AG04450 (cell line): ENCODE measurements at places on chromosomes 4 and X. TPM values are rescaled to one million over a fixed set of nuclear protein-coding genes. Genes with fewer than 3 reads are reported as not detected.

GRCh38 chr4:179836179-179837075, 2394.2 kb upstream of the AGA start:
- DNase-seq: no peak

PLP1 gene
- polyA plus RNA-seq: 0.41 and 0.47 TPM in 2 replicates

DNA sequence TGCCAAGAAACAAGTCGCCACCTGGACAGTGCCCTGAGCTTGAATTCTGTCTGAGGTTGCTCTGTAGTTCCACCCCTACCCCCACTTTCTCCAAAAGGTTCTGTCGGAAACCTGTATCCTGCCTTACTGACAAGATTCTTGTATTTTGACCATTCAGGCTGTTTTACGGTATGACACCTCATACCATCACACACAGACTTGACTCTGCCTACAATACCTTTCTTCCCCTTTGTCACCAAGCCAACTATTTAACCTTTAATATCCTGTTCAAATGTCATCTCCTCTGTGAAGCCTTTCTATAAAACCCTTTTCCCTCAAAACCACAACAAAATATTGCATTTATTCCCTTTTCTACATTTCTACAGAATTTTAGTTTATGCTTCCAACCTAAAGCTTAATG, 161.9 kb downstream of the VSIG4 start:
- DNase-seq: no peak

ATP6AP2 gene
- polyA plus RNA-seq: 346 and 379 TPM in 2 replicates

GRCh38 chr4:1154523-1155182, 17.7 kb downstream of the SPON2 start:
- peak; percentile 15 for DNase-seq

CENPC gene
- 5.2 and 8.0 TPM in 2 replicates for polyA plus RNA-seq

DNA sequence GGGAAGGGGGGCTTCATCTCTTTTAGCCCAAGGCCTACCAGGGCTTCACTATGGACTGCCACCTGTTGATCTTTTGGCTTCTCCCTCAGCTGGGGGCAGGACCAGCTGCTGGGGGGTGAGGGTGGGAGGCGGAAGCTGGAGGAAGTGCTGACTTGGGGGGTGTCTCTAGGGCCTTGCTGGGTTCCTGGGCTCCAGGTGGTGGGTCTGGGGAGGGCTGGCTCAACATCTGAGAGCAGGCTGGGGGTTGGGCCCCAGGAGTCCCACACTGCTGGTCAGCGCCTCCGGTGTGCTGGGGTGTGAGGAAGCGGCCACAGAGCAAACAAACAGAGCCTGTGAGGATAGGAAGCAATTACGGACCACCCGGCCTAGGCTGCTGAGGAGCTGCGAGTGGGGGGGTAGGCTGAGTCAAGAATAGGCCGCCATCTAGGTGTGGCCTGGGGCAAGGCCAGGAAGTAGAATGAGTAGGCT, 85.7 kb downstream of the EFNB1 start:
- DNase-seq: no peak

GRCh38 chrX:9611436-9612145, 146.7 kb downstream of the TBL1X start:
- DNase-seq: no peak

- DNase-seq: no peak
Observed at GRCh38 chr4:159632031-159632430, 529.2 kb downstream of the RAPGEF2 start.

AKAP4 gene
- polyA plus RNA-seq: not detected in 2 replicates

DNA sequence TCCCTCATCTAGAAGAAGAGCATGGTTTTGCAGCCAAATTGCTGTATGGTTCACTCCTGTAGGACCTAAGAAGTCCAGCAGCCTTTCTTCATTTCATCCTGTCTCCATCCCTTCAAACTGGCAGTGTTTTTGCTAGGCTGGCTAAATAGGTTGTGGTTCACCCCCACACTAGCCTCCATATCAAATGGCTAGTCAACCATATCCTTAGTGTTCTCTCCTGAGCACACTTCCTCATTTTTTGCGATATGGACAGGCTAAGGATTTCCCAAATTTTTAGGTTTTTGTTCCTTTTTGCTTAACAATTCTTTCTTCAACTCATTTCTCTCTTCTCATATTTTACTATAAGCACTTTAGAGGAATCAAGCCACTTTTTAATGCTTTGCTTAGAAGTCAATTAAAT, 98.8 kb upstream of the NOCT start:
- DNase-seq: no peak

GRCh38 chr4:183670251-183670650, 11.2 kb downstream of the TRAPPC11 start:
- no peak for DNase-seq

DNA sequence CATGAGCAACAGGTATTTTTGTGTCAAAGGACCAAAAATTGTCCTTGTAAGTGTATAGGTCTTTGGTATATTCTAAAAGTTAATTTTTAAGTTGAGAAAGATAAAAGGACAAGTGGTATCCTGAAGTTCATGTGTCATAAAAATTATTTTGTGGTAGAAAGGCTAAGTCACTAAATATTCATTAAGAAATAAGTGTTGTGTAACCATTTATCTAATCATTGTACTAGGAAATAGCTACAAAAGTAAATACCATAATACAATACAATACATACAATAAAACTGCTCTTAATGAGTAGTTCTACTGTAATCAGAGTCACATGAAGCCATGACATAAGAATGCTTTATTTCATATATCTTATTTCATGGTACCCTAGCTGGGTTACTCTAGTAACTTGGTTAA, 82.5 kb upstream of the ATOH1 start:
- DNase-seq: no peak

DNA sequence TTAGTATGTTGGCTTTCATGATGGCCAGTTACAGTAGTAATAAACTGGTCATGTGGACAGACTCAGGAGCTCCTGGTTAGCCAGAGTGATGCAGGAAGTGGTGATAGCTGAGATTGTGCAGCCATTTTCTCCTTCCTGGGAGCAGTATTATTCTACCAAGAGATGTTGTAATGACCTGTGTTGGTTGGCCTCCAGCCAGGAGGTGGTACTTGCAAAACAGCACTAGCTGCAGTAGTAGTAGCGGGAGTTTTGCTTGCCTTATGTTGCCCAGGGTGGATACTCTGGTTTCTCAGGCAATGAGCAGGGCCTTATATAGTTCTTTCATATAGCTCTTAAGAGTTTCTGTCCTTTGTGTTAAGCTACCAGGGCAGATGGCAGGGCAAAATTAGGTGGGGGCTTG, 998.8 kb downstream of the GLUD2 start:
- no peak for DNase-seq

DNA sequence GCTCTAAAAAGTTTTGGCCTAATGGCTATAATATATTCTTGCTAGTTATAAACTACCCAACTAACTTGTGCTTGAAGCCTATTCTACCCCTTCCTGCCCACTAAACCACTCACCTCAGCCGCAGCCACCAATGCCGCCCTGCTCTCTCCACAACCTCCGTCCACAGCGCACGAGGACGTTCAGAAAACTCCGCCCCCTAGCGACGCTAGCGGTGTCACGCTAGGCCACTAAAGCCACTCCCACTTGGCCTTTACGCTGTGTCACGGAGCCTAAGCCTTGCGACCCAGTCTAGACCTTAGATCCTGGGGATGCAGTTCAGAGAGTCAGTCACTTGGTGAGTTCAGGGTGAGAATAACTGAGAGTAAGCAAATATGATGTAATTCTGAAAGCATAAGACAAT, at the start of gene TEX11:
TSS of gene TEX11 (minus strand) at position 171 of the 400 bp plus-strand sequence. CDS start 922 bp downstream, outside the sequence.
- DNase-seq: no peak
